ENCODE measurements at places on chromosomes 7 and 10.

DNA sequence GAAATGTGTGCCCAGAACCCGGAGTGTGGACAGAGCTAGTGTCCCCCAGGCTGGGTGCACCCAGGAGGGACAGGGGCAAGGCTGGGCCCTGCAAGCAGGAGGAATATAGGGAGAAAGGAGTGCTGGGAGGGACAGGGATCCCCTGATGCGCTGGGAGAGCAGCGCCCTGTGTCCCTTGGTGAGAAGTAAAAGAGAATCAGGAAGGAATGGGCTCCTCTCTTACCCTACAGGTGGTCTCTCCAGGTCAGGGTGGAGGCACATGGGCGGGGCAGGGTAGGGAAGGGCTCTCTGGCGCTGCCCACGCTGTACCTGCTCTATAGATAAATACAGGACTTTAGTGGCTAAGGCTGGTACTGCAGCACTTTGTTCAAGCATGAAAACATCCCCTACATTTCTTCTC lies 753.8 kb downstream of the GRID1 start:
- no peak for DNase-seq

- no peak for DNase-seq
Observed at GRCh38 chr10:94425942-94426341, 23.6 kb downstream of the TBC1D12 start.

DNA sequence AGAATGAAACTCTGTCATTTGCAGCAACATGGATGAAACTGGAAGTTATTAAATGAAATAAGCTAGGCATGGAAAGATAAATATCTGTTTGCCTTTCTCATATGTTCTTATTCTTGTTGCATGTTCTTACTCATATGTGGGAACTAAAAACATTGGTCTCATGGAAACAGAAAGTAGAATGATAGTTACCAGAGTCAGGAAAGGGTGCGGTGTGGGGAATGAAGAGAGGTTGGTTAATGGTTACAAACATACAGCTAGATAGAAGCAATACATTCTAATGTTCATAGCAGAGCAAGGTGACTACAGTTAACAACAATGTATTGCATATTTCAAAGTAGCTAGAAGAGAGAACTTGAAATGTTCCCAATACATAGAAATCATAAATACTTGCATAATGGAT lies 105.1 kb downstream of the FAM107B start:
- DNase-seq = no peak

GRCh38 chr10:132387764-132388210 lies 9.2 kb upstream of the PWWP2B start:
- no peak for DNase-seq

- DNase-seq = peak; percentile 65
Observed at GRCh38 chr10:98528166-98528804, 81.5 kb upstream of the HPS1 start.

- DNase-seq = no peak
Observed at GRCh38 chr10:122173766-122174435, 97.2 kb upstream of the BTBD16 start.

DNA sequence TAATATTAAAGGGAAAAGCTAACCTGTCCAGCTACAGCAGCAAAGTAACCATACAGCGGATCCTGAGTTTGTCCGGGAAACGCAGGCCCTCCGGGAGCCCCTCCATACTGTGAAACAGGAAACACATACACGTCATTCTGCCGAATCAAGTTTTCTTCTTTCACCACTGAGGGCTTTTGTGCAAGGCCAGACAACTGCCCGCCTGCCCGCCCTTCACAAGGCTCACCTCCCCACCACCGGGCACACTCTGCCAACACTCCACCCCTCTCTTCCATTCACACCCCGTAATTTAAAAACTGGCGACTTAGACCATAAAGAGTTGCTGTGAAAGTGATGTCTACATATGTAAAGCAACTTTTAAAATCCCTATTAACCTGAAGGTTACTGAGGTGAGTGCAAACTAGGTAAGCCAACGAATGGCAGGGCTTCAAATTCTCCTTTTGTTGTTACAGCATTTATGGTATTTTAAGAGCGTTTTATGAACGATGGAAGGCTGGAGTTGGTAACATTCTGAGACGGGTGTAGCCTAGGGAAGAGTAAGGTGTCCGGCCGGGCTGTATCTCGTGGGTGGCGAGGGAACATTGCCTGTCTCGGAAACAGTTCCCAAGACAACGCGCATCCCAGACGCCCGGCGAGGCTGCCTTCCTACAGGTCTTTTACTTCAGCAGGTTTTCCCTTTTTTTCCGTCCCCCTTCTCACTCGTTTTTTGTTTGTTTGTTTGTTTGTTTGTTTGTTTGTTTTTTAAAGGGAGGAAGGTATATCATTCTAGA lies 817 bp downstream of the SRI start:
- DNase-seq = peak; percentile 73

- DNase-seq = no peak
Observed at GRCh38 chr7:727104-727805, at the start of gene PRKAR1B. TSS of gene PRKAR1B (minus strand) at chr7:727281. CDS start at chr7:711505, 15,776 bp downstream.

GRCh38 chr7:31940167-31940566 lies 130.0 kb downstream of the PDE1C start:
- no peak for DNase-seq

- no peak for DNase-seq
Observed at GRCh38 chr7:115559877-115560276, 470.7 kb downstream of the TFEC start.

DNA sequence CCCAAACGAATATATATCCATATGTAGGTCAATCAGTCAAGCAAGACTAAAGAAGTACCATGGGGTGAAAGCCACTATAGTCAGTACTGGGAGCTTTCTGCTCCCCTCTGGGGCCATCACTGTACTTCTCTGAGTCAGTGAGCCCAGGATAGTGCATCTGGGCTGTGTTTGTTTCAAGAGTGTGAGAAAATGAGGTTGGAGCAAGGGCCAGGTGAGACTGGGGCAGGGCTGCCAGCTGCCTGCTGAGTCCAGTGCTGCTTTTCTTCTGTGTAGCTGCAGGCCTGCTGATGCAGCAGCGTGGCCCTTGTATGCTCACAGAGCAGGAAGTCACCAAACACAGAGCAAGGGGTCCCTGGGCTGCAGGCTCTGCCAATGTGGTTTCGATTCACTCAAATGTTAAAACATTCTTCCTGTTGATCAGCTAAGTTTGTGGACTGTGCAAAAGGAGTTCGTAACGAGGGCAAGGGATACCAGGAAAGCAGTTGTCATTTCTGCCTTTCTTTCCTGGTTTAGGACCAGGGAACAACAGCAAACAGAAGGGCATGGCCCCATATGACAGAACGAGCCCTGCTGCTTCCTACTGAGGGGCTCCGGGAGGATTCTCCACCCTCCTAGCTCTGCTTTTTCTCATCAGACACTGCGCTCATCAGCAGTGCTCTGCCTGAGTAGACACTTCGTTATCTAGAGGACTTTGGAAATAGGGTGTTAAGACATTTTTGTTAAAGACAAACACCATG lies 65.4 kb upstream of the TNS3 start:
- no peak for DNase-seq

DNA sequence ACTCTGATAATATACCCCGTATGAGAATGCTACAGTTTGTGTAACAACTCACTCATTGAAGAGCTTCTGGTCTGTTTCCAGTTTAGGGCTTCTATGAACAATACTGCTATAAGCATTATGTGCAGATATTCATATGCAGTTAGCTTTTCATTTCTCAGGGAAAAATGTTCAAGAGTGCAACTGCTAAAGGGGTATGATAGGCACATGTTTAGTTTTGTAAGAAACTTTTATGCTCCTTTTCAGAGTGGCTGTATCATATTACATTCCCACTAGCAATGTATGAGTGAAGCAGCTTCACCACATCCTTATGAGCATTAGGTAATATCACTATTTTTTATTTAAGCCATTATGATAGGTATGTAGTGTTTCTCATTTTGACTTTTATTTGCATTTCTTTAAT lies 182.6 kb upstream of the CXCL12 start:
- DNase-seq = no peak

- DNase-seq = no peak
Observed at GRCh38 chr10:51915031-51915542, 215.7 kb upstream of the CSTF2T start.

DNA sequence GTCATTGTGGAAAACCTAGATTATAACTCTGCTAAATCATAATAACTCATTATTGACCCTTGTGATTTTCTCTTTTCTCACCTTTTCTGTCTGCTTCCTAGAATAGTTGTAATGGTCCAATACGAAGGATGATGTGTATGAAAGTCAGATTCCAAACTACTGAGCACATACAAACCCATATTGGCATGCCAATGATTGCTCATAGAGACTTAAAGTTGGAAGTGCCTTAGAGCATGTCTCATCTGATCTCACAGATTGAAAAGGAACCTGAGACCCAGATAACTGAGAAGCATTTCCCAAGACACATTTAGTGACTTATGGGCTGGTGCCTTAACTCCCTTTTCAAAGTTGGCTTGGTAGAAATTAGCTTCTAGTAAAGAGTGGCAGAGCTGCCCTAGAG lies 594.3 kb downstream of the REEP3 start:
- DNase-seq = no peak

- no peak for DNase-seq
Observed at GRCh38 chr10:84820120-84820519, 491.7 kb downstream of the CCSER2 start.

- no peak for DNase-seq
Observed at GRCh38 chr7:150481922-150482321, 31.5 kb downstream of the GIMAP8 start.

GRCh38 chr10:14775656-14776055 lies 959 bp upstream of the FAM107B start:
- DNase-seq = no peak

DNA sequence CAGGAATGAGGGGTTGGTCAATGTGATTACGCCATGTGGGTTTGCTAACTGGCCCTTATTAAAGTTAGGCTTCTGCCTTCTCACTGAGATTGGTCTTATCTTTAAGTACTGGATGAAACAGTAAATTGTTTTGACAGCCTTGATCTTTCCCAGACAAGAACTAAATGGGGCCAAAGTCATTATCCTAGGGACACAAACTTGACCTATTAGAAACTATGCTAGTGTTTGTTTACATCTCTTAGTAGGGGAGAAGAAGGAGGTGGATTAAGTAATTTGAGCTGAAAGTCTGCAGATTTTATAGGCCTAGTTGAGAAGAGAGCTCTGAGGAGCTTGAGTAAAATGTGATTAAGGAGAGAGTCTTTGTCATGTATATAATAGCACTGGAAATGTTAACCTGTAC lies 386.9 kb downstream of the HTR7 start:
- DNase-seq = no peak

DNA sequence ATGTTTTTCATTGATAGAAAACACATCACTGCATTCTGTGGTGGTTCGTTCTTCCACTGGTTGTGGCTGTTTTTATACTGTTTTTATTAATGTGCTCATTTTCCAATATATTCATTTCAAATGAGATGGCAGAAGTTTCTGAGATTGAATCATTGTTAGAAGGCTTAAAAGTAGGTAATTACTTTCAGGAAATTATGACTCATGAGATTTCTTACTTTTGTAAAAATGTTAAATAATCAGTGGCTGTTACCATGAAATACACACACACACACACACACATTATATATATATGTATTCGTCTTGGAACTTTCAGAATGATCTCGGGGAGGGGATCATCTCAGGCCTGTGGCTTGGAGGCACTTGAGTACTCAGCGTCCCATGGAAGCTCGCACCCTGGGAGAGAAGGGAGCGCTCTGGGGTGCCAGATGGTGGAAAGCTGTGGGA lies 66.1 kb downstream of the ZMYND11 start:
- DNase-seq = peak; percentile 10

- DNase-seq = no peak
Observed at GRCh38 chr7:31368620-31369019, 28.1 kb upstream of the NEUROD6 start.

DNA sequence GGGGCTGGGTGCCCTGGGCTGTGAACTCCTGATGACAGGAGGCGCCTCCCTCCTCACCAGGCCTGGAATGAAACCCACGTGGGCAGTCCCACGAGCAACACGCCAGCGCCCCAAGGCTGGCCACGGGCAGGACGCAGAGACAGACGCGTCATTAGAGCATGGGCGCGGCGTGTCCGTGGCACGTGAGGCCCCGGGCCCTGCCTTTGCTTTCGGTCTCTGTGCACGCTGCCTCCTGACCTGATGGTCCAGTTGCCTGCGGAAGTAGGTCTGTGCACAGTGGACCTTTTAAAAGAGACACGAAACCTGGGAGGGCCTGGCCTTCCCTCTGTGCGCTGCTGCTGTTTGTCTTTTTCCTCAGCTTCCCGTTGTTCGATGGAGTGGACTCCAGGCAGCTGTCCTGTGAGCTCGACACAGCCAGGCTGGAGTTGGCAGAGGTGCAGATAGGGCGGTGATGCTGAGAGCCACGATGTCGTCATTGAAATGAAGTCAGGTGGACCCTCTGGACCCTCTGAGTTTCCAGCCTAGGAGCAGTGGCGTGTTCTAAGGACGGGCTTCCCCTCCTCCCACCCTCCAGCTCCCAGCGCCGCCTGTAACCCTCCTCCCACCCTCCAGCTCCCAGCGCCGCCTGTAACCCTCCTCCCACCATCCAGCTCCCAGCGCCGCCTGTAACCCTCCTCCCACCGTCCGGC lies 40.1 kb upstream of the CFAP46 start:
- no peak for DNase-seq

DNA sequence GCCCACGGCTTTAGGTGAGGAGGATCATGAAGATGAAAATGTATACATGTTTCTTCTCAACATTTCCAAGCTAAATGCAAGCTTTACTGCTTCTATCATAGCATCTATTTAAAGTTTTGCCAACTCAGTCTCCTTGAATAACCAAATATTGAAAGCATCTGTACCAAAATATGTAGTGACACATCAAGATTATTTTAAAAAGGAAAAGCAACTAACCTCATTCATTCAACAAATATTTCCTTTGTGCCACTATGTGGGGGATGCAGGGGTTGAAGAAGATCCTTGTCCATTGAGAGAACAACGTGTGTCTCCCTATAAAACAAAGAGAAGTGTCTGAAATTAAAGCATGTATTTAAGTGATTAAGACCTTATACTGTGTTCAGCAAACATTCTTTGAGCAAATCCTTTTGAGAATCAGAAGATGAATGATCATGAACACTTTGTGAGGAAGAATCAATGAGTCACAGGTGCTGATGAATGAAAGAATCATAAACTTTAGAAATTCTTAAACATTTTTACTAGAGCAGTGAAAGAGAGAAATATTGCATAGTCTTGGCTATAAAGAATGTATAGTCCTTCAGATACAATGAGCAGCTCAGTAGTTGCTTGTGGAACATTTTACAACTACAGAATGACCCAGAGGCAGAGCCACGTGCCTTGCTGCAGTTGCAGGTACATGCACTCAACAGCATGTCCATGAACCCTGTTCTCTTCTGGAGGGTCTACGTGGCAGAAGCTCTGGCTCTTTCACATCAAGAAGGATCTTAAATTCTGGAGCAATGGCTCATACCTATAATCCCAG lies 13.9 kb downstream of the TAS2R60 start:
- DNase-seq = no peak
